ENCODE measurements at places on chromosomes 11 and 22.

GRCh38 chr11:37264783-37265182 lies 666.7 kb upstream of the RAG2 start:
- DNase-seq, result no peak

- no peak for DNase-seq
These were observed 741.1 kb upstream of the LUZP2 start for GRCh38 chr11:23755769-23756168.

GRCh38 chr11:128310676-128311445 lies 276.5 kb downstream of the ETS1 start:
- DNase-seq, result no peak

- DNase-seq, result no peak
These were observed 55.1 kb downstream of the IRAG1 start for GRCh38 chr11:10638316-10638925.

DNA sequence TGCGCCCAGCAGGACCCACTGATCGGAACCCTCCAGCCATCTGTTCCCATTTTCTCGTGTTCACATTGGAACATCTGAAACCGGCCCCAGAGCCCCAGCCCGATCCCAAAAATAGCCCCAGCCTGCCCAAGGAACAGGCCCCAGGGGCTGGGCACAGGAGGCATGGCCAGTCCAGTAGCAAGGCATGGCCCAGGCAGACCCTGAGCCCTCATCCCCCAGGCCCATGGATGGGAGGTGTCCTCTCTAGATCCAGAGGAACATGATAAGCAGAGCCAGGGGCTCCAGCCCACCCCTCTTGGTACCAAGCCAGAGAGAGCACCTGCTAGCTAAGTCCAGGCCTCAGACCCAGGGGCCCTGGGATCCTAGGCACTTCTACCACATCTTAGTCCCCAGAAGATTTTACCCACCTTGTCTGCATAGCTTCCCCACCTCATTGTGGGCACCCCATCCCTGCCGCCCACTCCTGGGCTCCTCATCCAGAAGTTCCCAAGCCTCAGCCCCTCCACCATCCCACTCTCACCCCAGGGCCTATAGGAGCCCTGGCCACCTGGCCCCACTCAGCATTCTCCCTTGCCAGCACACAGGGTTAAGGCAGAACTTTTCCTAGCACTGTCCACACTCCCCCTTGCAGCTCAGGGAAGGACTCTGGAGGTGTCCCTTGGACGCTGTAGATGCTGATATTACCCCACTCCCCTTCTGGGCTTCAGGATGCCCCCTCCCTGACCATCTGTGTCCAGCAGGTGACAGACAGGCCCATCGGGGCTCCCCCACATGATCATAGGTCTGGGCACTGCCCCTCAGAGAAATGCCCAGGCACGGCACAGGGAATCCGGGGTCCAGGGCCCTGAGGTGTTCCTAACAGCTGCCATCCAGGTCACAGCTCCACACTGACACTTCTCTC lies 9.5 kb downstream of the BCL9L start:
- no peak for DNase-seq

DNA sequence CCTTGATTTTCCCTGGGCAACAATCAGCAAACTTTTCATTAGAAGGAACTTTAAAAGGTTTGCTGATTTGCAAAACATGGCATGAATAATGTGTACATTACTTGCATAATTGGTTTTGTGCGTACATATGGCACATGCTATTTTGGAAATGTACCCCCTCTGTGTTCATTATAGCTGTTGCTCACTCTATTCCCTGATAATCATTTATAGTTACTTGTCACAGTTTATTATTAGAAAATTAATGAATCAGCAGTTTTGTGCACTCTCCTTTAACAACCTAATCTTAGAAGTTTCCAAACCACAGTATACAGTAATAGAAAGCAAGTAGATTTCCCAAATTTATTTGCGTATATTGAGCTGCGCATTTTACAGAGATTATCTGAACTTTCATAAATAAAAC lies 389.9 kb downstream of the CNTN5 start:
- DNase-seq, result no peak

GRCh38 chr22:31138126-31138525 lies 2.2 kb downstream of the PLA2G3 start:
- no peak for DNase-seq

DNA sequence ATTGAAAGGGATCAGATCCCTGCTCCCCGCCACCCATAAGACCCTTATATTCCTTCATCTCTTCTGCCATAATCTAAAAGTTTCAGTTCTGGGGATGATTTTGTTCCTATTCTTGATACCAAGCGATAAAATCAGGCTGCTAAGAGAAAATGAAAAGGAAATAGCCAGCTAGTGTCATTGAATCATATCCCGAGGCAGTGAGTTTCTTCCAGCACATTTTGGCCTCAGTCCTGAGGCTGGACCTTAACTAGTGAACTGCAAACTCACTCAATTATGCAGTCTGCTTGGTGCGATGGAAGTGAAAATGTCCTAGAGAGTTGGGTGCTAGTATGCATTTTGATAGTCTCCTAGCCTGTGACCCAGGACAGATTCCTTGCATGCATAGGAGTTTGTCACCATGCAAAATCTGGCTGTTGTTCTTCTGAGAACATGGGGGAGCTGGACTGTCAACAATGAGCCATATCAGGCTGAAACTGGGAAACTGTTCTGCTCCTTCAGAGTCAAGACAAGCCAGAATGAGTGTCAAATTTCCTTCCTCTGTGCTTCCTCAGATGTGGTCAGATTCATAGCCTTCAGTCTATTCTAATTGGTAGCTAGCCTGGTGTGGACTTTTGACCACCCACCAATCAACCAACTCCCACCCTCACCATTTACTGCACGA lies 102.9 kb downstream of the CCDC81 start:
- DNase-seq, result no peak

DNA sequence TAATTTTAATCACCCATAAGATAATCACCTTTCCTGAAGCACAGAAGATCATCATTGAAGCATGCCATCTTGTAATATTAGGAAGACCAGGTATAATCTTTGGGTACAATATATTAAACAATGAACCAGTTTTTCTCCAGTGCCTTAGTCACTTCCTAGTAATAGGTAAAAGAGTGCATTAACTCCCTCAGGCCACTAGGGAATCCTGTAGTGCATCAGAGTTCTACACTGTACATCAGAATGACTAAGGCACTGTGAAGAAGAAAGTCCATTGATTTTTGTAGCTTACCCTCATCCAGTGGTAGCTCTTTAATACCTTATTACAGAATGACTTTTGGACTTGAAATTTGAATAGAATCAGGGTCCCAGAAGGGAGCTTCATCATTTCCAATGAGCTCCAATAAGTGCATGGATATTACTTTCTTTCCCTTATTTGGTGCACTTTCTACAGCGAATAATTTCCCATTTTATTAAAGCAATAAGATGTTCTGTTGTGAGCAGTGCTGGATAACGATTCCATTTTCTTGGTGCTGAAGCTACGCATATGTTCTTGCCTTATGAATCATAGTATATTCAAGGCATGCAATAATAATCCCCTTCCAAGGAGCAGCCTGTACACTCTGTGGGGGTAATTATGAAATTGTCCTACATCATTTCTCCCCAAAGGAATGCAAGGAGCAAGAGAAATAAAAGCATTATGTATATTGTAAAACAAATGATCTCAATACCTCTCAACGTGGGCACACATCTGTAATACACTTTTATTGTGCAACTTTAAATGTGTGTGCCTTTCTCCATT lies 4.7 kb downstream of the C11orf87 start:
- DNase-seq, result no peak

GRCh38 chr11:70507466-70508230 lies 109.3 kb downstream of the CTTN start:
- peak; percentile 34 for DNase-seq

DNA sequence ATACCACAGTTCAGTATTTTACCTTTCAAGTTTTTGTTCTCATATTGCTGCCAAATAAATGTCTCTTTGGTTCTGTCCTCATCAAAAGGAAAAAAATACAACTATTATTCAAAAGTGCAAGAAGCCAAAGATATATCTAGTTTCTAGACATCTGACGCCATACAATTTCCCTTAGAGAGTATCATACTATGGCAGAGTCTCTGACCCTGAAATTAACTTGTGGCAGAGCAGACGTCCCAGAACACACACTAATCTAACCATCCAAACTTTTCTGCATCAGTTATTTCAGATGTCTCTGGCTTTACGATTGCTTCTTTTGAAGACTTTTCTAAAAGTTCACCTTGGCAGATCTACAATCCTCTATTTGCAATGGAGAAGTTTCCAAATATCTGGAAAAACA lies 2.7 kb downstream of the OR51T1 start:
- DNase-seq, result no peak

DNA sequence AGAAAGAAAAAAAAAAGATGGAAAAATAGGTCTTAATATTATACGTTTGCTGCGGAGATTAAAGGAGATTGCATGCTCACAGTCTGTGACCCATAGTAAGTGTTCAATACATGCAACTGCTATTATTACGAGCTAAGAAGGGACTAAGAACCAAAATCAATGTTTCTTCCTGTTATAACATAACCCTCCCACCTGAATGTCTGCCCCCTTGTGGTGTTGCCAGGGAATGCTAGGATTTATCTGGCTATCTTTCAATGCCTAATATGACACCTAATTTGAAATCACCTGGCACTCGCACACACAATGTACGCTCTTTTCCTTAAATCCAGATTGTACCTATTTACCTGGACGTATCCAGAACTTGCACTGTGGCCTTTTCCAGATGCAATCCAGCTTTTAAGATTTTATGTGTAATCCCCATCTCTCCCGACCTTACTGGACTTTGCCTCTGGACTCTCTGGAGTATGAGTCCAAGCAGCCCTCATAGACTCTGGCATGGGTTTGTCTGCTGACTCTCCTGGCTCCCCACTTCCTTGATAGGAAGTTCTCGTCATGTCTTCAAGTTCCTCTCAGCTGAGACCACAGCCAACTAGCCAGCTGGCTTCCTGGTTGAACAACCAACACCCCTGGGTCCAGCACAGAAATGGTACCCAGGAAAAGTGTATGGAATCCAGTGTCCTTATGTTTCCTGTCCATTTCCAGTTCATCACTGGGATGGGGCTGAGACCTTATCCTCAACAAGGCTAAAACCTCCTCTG lies 151.5 kb downstream of the CCDC34 start:
- no peak for DNase-seq

DNA sequence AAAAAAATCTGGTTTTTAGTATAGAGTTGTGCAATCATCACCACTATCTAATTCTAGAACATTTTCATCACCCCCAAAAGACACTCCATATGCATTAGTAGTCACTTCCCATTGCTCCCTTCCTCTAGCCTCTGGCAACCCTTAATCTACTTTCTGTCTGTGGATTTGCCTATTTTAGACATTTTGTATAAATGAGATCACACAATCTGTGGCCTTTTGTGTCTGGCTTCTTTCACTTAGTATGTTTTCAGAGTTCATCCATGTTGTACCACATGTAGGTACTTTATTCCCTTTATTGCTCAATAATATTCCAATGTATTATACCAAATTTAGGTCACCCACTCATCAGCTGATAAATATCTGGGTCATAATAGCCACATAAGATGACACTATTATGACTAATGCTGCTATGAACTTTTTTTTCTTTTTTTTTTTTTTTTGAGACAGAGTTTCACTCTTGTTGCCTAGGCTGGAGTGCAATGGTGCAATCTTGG lies 67.5 kb upstream of the SCUBE2 start:
- DNase-seq, result no peak

DNA sequence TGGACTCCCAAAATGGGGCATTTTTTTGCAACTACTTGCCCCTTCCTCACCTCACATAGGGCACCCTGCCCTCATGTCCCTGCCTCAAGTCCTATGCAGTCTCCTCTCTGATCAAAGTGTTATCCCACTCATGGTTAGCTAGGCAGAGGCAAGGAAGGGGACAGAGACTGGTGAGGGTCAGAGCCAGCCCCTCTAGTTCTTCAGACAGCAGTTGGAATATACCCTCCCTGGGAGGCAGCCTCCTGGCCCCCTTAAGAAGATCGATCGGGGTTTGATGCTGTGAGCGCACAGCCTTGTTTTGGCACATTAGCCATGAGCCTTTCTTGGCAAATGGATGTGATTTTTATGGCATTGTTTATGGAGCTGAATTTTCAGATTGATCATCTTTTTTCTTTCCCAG lies 436.9 kb downstream of the BUD13 start:
- DNase-seq, result no peak

Measured in RWPE2 (cell line).